ENCODE measurements at places on chromosomes 6 and 20.

DNA sequence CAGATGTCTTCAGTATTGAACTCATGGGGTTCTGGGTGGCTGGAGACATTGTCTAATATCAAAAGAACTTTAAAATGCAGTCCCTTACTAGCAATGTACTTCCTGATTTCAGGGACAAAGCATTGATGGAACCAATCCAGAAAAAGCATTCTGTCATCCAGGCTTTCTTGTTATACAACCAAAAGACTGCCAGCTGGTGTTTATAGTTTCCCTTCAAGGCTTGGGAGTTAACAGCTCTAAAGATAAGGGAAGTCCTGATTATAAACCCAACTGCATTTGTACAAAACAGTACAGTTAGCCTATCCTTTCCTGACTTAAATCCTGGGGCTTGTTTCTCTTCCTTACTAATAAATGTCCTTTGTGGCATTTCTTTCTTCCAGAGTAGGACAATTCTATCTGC is 160.0 kb downstream of the COL21A1 start:
- DNase-seq = no peak

GRCh38 chr6:33812669-33813068 is 8.9 kb upstream of the MLN start:
- DNase-seq = no peak

DNA sequence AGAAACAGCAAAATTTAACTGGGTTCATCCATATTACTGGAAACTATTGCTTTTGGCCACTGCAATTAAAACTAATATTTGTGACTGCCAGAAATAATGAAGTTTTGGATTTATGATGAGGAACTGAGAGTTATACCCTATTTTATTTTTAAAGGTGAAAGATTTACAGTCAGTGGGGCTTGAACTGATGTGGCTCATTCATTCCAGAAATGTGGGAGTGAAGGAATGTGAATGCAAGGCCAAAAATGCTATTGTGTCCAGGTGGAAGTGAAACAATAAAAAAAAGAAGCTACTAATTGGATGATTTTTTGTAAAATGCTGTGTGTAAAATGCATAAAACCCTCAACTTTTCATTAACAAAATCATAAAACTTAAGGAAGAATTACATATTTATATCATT is 491.9 kb downstream of the COL12A1 start:
- no peak for DNase-seq

- no peak for DNase-seq
These were observed 153.4 kb downstream of the CDC5L start for GRCh38 chr6:44540881-44541280.

GRCh38 chr20:15611541-15611940 is 961.7 kb downstream of the KIF16B start:
- no peak for DNase-seq

GRCh38 chr6:150813319-150813992 is 52.0 kb upstream of the MTHFD1L start:
- DNase-seq = peak; percentile 12

DNA sequence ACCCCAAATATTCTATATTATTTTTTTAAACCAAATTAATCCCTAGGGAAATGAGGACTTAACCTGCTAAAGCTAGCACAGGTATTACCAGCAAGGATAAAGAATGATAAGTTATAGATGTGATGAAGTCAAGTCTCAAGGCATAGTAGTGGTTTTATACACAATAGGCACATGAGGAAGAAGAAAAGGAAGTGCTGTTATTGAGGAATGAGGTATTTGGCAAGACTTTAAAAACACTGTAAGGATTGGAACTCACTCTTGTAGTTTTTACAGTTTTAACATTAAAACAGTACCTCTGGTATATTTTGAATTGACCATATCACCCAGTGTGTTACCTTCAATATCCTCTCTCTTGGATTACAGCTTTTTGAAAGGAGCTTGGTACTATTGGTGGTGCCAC is 54.6 kb downstream of the PHF3 start:
- no peak for DNase-seq

GRCh38 chr6:102154176-102154575 is 760.7 kb downstream of the GRIK2 start:
- DNase-seq = no peak

DNA sequence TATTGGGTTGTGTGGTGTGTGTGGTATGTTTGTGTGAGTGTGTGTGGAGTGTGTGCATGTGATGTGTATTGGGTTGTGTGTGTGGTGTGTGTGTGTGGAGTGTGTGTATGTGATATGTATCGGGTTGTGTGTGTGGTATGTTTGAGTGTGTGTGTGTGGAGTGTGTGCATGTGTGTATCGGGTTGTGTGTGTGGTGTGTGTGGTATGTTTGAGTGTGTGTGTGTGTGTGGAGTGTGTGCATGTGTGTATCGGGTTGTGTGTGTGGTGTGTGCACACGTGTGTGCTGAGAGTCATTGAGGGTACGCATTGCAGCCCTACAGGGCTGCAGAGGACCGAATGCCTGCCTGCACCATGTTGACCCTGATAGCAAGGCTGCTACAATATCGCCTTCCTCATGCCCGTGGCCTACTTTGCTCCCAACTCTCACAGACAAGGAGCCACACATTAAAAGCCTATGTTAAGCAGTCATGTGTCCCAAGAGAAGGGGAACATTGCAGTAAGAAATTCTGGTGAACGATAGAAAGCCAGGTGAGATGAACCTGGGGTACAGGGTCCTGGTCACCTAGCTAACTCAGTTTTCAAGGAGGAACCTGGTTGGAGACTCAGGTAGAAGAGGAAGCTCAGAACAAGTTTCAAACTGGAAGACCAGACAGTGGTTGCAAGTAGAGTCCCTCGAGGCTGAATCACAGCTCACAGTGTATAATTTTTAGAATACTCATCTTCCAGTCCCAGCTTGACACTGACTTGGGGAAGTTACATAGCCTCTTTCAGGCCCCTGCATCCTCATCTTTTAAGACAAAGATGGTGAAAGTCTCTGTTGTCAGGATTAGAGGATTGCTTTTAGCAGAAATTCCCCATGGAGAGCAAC is 45.7 kb upstream of the TMEM170B start:
- DNase-seq = no peak

GRCh38 chr6:82246802-82247504 is 591 bp downstream of the IBTK start:
- DNase-seq = peak; percentile 20

- DNase-seq = no peak
These were observed 1.7 kb downstream of the PRL start for GRCh38 chr6:22295145-22295544.

- no peak for DNase-seq
These were observed 112.1 kb upstream of the IYD start for GRCh38 chr6:150256618-150257272.

GRCh38 chr6:107173779-107174178 is 58.5 kb upstream of the BEND3 start:
- no peak for DNase-seq

- DNase-seq = no peak
These were observed 28.7 kb downstream of the NR2E1 start for GRCh38 chr6:108194503-108194902.

GRCh38 chr6:169935348-169935718 is 183.9 kb downstream of the ERMARD start:
- DNase-seq = no peak

DNA sequence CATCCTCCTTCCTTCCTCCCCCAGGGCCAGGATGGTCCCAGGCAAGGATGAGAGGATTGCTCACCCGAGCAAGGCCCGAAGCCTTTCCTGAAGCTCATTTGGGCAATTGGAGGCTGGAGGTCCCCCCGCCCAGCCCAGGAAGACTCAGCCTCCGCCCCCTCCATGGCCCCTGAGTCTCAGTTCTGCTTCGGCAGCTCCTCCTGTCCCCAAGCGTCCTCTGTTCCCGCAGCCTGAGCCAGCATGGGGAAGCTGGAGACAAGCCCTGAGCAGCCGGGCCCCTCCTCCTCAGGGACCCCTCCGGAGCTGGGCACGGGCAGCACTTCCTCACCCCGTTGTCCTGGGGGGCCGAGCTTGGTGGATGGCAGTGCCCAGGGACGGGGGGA is 26.0 kb downstream of the SLC17A9 start:
- no peak for DNase-seq

- no peak for DNase-seq
These were observed 76.6 kb downstream of the CEBPB start for GRCh38 chr20:50267041-50267865.

DNA sequence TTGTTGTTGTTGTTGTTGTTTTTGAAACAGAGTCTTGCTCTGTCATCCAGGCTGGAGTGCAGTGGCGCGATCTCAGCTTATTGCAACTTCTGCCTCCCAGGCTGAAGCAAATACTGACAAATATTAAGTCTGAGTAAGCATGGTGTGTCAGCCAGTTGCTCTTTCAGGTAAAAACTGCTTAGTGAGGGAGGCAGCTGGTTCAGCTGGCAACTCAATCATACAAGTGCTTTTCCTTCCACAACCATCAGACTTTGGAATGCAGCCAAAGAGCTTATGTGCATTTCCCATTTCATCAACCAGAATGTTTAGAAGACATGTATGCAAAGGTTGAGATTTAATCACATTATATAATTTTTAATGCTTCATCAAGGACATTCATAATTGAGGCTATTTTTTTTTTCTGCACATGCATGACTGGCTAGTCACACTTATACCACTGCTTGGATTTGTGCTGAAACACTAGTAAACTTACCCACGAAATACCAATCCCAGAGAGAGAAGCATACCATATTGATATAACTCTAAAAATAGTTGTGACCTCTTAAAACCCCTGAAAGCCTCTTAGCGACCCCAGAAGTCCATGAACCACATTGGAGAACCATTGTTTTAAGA is 56.0 kb downstream of the CLIC5 start:
- no peak for DNase-seq

- no peak for DNase-seq
These were observed 28.9 kb upstream of the C6orf58 start for GRCh38 chr6:127547904-127548649.

GRCh38 chr6:40819182-40819834 is 219.7 kb downstream of the UNC5CL start:
- DNase-seq = no peak

DNA sequence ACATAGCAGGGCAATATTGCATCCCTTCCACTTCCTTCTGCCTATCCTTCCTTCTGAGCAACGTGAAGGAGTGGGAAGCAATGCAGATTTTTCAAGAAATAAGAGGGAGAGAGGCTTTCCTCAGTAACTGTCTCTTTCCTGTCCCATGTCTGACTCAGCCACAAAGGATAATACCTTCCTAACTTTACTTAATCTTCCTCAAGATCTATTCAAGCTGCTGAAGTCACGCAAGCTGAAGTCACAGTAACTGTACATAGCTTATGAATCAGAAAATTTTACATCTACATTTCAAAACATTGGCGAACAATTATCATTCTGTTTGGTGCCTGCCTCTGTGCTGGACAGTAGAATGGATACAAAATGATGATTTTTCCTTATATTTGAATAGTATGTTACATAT is 86.4 kb upstream of the POU3F2 start:
- DNase-seq = no peak

- DNase-seq = no peak
These were observed 16.6 kb downstream of the NKX2-4 start for GRCh38 chr20:21380711-21381110.

DNA sequence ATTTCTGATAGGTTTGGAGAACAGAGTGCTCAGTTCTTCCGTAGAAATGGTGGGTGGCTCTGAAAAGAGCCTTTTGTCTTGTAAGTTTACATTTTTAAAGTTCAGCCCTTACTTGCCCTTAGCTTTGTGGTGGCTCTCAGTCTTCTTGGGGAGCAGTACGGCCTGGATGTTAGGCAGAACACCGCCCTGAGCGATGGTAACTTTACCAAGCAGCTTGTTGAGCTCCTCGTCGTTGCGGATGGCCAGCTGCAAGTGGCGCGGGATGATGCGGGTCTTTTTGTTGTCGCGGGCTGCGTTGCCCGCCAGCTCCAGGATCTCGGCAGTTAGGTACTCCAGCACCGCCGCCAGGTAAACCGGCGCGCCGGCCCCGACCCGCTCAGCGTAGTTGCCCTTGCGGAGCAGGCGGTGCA is 19.5 kb downstream of the OR2B2 start:
- DNase-seq = no peak

DNA sequence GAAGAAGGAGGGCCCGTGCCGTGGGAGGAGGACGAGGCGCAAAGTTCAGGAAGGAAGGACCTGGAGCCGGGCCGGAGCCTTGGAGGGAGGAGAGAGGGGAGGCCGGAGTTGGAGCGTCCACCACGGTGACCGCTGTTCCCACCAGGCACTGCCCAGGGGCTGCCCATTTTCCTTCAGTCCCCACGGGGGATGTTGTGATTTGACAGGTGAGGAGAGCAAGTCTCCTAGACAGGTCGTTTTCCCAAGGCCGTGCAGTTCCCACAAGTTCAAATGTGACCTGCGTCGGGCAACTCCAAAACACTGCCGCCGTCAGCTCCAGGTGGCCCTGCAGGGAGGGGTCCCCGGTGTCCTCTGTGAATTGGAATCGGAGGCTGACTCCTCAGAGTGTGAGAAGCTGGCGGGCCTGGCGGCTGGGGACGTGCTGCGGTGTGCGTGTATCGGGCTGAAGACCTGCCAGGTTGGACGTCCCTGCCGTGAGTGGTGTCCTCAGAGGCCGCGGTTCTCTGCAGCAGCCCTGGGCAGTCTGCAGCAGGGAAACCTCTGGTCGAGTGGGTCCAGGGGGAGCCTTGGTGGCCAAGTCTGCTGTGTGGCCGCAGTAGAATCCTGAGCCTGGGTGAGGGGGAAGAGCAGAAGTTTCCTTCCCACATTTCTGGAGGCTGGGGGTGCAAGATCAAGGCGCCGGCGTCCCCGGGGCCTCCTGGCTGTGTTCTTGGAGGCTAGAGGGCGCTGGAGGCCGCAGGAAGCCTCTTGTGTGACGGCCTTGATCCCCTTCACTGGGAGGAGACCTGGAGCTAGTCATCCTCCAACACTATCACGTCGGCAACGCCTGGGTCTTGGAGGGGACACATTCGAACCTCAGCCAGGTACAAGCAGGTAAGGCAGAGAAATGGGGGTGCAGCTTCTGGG is 115.1 kb upstream of the FRMD1 start:
- no peak for DNase-seq

DNA sequence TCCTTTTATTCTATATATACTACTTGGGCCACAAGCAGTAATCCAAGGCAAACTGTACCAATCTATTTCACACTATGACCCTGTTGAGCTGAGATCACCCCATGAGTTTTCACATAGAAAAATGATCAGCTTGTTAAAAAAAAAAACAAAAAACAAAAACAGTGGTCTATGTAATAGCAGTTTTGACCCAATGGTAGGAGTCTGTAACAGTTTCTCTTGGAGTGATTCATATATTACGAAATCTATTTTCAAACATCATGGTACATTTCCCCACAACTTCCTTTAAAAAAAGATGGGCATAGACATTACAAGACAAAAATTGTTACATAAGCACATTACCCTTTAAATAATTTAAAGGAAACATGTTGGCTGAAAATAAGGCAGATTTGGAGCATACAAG is 78.1 kb downstream of the PRSS35 start:
- DNase-seq = no peak

Measured in stimulated activated CD4-positive, alpha-beta T cell treated with anti-CD3 and anti-CD28 coated beads, Interleukin-4, amount 100 ng/mL, for 4 hours (primary cell).